ENCODE measurements at places on chromosomes 7 and 10. TPM values are rescaled to one million over a fixed set of nuclear protein-coding genes. Genes with fewer than 3 reads are reported as not detected.
A peak's percentile ranks its signal among the peaks of the same experiment; 100 is the strongest.

DNA sequence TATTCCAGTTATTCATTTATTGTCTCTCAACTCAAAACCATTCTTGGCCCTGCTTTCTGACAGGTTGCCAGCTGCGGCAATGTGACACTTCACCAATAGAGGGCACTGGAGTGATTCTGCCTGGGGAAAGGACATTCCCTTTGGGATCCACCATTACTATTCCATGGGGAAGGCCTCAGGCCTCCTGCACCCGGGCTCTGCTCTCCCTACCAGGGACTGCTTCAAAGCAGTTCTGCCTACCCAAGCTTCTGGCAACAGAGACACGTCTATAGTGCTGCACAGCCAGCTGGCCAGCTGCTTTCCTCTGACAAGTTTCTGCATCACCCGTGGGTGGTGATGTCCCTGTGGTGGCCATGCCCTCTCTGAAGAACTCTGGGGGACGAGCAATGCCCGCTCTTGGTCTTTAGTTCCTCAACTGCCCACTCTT lies 163.8 kb downstream of the ELMO1 start:
- no peak for DNase-seq

Gene OLAH
- total RNA-seq, result 0.59 TPM

DNA sequence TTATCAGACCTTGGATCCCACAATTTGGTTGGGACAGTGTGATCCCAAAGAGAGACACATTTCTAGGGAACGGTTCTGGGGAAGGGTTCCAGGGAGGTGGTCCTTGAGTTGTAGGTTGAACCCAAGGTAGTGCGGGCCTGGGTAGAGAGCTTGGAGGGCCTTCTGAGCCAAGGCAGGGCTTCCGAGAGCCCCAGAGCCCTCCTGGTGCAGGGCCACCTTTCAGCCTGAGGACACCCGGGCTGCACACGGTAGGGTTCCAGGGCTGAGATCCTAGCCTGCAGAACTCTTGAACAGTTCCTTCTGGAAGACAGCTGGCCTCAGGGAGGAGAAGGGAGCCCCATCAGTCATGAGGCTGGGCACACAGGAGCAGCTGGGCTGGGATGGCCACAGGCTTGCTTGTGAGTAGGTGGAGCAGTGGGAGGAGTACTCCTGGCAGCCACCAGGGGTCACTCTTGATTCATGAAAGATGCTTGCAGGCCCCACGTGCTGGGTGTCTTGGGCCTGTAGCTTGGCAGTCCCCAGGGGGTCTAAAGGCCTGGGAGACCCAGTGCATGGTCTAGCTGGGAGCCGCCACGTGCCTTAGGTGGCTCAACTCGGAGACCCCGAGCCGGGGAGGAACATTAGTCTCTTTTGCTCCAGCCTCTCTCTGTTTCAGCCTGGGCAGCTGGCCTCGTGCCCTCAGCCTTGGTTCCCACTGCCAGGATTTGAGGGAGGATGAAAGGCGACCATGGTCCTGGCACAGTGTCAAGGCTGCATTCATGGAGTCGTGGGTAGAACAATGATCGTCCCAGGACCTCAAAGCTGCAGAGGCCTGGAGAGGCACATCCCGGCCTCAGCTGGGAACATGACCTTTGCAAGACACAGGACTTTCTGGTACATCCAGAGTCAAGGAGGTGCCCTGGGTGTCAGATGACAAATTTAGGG lies 381.6 kb downstream of the TYW1 start:
- DNase-seq, result no peak

DNA sequence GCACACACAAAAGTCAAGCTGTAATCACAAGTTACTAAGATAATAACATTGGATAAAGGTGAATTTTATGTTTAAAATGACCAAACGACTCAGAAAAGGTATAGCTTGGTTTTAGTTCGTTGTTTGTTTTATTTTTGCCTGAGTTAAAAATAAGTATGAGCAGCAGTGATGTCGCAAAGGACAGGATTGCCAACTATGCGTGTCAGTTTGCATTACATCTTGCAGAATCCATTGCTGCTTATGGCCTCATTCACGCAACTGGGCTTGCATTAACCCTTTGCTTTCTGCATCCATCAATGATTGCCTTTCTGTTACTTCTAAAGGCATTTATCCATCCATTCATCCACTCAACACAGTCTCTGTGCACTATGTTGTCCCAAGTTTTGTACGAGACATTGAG lies 389.6 kb downstream of the DPP6 start:
- DNase-seq, result no peak

- no peak for DNase-seq
Measured at GRCh38 chr7:114944745-114945625, 23.1 kb downstream of the MDFIC start.

Gene SPDYE9
- not detected for total RNA-seq

DNA sequence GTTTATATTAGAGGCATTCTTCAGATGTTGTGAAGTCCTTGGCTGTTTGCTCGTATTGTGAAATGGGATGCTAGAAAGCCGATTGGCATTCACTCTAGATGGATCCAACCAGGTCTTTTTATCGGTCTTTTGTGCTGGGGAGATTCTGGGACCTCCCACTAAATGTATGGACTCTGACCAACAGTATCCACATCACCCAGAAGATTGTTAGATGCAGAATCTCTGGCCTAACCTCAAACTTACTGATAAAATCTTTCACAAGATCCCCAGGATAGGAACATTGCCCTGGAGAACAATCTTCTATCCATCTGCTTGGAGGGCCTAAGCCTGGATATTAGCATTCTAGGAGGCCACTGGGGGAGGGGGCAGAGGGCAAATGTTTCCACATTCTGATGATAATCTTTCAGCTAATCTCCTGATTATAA lies 160.9 kb downstream of the PLXDC2 start:
- no peak for DNase-seq

Gene OR2A12
- total RNA-seq, result not detected

Gene ZFYVE27
- total RNA-seq, result 27.0 TPM

DNA sequence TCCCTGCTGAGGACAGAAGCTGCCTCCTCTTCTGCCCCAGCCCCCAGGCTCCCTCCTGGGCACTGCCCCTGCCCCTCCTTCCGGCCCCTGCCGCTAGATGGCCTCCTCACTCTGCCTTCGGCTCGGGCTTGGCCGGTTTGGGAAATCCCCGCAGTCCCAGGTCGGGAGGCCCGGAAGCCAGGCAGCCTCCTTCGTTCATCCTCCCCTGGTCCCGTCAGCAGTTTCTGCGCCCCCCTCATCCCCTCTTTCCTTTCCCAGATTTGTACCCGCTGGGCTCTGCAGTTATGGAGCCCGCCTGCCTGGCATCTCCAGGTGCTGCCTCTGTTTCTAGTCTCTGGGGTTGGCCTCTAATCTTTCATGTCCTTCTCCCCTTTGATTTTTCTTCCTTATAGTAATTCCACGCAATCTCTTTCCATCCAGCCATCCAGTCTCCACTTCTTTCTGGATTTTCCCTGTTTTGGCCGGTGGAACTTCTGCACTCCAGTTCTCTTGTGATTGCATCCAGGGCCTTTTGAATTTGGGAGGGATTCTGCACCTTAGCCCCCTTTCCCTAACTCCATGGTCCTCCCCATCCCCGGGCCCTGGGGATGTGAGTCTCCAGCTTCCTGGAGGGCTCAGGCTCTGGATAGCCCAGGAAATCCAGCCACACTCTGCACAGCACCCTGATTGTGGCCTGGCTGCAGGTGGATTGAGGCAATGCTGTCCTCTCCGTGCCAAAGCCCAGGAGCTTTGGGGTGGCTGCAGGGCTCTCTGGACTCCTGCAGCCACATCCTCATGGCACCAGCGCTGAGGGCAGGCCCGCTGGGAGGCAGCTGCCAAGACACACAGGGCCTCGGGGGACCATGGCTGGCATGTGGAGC lies 3.3 kb upstream of the SHH start:
- no peak for DNase-seq

- DNase-seq, result no peak
Measured at GRCh38 chr7:12303495-12303894, 92.4 kb downstream of the TMEM106B start.

Gene AKR1C8
- not detected for total RNA-seq

Gene GRM3
- total RNA-seq, result not detected

- DNase-seq, result peak; percentile 77
Measured at GRCh38 chr7:44284881-44285541, 40.4 kb downstream of the CAMK2B start.

- DNase-seq, result peak; percentile 87
Measured at GRCh38 chr7:36670585-36671431, 53.5 kb downstream of the AOAH start.

Gene CCDC172
- total RNA-seq, result not detected

Gene VSTM4
- total RNA-seq, result 0.70 TPM

Gene AZGP1
- not detected for total RNA-seq

Gene MEOX2
- total RNA-seq, result 24.5 TPM

- no peak for DNase-seq
Measured at GRCh38 chr10:119997429-119997828, 104.9 kb downstream of the SEC23IP start.

DNA sequence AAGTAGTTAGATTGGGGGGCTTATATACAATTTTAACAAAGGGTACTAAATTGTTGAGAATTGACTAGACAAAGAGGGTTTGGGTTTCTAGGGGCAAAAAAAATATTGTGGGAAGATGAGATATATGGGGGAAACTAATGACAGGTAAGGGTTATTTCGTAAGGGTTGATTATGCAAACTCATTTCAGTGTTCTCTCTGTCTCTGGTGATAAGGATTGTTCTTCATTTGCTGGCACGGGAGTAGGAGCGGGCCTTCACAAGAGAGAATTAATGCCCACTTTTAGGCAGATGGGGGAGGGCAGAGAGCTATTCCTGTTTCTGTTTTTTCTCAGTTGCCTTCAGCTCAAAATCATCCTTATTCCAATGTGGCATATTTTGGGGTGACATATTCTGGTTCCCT lies 258.4 kb downstream of the EXOC4 start:
- DNase-seq, result no peak

Gene PLAU
- total RNA-seq, result 112 TPM

DNA sequence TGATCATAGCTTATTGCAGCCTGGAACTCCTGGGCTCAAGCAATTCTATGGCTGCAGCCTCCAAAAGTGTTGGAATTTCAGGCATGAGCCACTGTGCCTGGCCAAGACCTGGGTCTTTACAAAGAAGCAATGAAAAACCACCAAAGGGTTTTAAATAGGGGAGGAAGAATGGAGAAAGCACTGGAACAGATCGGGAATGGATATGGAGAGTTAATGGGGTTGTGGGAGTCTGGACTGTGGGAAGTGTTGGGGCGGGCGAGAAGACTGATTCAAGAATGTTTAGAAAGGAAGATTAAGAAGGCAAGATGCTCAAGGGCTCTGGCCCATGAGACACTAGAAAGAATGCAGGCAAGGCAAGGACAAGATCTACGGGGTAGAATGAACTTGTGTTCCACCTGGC lies 98.5 kb downstream of the CARD11 start:
- DNase-seq, result peak; percentile 48

GRCh38 chr7:30954914-30955313 lies 8.8 kb upstream of the GHRHR start:
- DNase-seq, result no peak

Gene ANKRD61
- total RNA-seq, result not detected

DNA sequence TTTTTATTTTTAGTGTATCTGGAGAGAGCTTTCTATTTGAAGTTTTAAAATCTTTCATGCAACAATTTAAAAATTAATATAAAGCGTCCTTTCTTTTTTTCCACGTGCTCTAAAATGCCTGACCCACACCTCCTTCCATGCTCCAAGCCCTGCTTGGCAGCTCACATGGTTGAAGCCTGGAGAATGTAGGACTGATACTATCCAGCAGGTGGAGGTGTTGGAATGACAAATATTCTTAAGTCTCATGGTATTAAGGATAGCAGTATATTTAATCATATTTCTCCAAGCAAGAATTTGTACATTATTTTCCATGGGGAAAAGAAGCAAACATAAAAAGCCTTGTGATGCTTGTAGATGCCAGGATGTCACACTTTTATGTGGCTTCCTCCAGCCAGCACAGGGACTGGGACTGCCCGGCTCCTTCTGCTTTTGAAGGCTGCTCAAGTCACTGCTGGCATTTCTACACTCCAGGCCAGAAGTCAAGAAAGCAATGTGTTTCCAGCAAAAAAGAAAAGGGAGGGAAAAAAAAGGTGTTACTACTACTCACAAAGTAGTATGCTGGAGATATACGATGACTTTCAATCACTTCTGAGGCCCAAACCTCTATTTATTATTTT lies 49.7 kb downstream of the BZW2 start:
- no peak for DNase-seq

DNA sequence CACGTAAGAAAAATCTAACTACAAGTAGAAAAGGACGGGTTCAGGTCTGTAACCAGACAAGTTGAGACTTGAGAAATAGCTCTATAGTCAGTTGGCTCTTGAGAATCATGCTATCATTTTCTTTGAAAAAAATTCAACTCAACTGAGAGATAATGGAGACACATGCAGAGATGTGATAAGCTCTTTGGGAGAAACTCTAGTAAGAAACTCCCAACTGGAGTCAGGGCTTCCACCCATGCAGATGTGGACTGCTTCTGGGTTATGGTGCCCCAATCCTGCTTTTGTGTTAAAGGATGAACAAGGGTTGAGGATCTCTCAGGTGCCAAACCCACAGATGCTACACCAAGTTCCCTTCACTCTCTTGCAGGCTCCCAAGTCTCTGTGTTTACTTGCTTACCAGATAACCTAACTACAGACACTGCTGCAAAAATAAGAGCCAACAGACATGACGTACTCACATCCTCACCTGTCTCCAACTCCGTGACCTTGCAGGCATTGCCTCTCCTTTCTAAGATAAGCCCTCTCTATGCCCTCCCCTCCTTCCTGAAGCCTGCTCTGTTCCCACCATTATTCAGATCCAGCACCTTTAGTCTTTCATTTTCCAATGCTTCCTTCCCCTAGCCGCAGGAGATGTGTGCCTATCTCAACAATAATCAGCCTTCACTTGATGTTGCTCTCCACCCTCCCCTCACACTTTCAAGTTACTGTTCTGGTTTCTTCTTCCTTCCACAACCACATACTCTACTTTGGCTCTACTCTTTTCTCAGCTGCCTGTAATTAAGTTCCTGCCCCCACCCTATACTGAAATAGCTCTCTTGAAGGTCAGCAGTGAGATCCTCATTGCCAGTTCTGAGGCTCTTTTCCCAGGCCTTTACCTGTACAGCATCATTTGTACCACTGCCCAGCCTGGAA lies 130.0 kb downstream of the ICA1 start:
- DNase-seq, result no peak

- no peak for DNase-seq
Measured at GRCh38 chr7:26065652-26066051, 86.3 kb upstream of the NFE2L3 start.

DNA sequence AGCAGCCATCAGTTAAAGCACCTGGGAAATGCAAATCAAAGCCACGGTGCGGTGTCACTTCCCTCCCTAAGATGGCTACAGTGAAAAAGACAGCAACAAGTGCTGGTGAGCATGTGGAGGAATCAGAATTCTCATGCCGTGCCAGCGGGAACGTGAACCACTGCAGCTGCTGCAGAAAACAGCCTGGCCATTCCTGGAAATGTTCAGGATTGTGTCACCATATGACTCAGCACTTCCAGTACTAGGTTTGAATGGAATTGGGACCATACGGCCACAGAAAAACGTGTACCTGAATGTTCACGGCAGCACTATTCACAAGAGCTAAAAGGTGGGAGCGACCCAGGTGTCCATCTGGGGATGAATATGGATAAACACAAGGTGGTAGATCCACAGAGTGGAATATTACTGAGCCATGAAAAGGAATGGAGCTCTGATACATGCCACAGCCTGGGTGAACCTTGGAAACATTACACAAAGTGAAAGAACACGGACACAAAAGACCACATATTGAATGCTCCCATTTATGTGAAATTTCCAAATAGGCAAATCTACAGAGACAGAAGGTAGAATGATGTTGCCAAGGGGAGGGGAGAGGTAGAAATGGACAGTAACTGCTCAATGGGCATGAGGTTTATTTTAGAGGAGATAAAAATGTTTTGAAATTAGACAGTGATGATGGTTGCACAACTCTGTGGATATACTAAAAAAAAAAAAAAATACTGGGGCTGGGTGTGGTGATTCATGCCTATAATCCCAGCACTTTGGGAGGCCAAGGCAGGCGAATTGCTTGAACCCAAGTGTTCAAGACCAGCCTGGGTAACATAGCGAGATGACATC lies 61.6 kb downstream of the MICALL2 start:
- no peak for DNase-seq

Gene CLRN3
- not detected for total RNA-seq
